Lower leg skin (tissue), 4 donors: ENCODE measurements at places on chromosomes 3 and 15. TPM values are rescaled to one million over a fixed set of nuclear protein-coding genes. Genes with fewer than 3 reads are reported as not detected.
A peak's percentile ranks its signal among the peaks of the same experiment; 100 is the strongest.

- peak; percentile 55 for DNase-seq
These were observed 10.7 kb upstream of the SPTBN5 start for GRCh38 chr15:41904541-41905005.

DNA sequence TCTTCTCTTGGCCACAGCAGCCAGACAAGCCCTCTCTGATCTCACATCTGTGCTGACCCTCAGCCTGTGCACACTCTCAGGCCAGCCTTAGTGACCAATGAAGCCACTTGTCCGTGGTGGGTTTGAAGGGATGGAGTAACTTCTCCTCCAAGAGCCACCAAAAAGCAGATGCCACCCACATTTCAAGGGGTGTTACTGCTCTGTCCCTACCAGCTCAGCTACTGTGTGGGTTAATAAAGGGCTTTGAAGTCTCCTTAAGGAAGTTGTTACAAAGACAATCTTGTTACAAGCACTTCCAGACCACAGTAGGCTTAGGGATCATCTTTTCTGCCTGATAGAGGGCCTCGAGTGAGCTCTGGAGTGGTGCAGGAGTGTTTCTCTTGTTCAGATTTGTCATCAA is 3.3 kb upstream of the CA12 start:
- no peak for DNase-seq

GRCh38 chr3:72593881-72594397 is 254.3 kb downstream of the SHQ1 start:
- DNase-seq = no peak

The CCR3 gene
- total RNA-seq = 0.55 TPM

GRCh38 chr3:98005438-98005837 is 29.7 kb downstream of the GABRR3 start:
- DNase-seq = no peak

GRCh38 chr3:128994173-128994512 is 267 bp upstream of the CFAP92 start:
- no peak for DNase-seq
